Glutamatergic neuron (in vitro differentiated cells): ENCODE measurements at places on chromosomes 12 and 14. TPM values are rescaled to one million over a fixed set of nuclear protein-coding genes. Genes with fewer than 3 reads are reported as not detected.

The CLEC14A gene
- total RNA-seq = 0.96 TPM

- no peak for DNase-seq
These were observed 209.6 kb downstream of the CRADD start for GRCh38 chr12:93886533-93887511.

DNA sequence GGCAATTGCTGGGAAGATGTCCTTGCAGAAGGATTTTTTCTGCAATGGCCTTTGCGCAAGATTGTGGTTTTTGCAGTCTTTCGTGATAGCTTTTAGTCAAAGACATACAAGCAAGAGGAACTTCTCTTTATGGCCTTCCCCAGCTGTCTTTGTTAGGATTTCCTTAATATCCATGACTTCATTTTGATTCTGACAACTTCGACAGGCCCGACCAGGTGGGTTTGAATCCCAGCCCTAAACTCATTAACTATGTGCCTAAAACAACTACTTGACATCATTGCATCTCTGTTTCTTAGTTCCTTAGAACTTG lies 13.3 kb upstream of the VRK1 start:
- no peak for DNase-seq

DNA sequence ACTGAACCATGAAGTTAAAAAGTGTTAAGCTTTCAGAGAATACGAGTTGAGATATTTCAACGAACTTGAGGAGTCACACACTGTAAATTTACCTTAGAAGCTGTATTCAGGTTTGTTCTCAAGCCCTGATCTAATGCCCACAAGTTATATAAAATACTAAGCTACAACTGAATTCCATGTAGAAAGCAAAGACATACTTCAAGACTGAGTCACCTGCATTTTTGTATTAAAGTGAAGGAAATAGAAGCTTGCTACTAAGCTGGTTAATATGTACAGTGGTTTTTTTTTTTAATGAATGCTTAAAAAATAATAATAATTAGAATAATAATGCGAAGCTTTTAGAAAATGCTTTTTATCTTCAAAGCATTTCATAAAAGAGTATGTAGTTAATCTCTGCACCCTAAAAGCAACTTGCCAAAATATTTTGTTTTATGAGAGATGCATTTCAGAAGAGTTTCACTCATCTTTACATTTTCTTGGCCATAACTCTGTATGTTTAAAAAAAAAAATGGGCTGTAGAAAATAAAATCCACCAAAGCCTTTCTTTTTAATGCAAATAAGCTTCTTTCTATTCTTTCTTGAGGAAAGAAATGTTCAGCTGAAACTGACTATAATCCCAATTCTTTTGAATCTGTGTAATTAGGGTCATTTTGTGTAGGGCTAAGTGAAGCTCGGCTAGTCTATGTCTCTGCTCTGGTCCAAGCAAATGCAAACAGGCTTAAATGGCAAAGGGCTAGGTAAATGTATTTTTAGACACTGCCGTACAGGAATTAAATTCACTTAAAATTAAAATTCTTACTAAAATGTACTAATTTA lies 1047.5 kb upstream of the FLRT2 start:
- DNase-seq = no peak

DNA sequence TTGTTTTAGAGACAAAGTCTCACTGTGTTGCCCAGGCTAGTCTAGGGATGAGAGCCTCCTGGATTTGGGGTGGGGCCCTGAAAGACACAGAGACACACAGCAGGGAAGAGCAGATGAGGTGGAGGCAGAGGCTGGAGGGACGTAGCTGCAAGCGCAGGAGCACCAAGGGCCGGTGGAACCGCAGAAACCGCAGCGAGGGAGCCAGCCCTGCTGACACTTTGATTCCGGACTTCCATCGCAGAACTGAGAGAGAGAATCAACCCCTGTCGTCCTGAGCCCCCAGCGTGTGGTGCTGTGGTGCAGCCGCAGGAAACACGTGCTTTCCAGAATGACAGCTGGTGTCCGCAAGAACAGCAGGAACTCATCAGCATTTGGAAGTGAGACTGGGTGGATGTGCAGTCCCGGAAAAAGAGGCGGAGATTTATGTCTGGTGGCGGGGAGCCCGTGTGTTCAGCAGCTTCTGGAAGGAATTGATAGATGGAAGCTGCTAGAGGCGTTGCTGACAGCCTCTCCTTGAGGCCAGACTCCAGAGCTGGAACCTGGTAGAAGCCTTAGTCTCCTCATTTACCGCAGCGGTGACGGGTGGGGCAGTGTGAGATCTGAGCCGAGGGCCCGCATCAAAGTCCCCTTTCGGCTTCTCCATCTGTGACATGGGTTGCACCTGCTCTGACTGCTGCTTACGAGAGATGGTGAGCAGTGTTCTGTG lies 21.9 kb upstream of the KLC1 start:
- DNase-seq = peak; percentile 72

GRCh38 chr12:57550641-57551549 lies 1.1 kb downstream of the KIF5A start:
- no peak for DNase-seq

DNA sequence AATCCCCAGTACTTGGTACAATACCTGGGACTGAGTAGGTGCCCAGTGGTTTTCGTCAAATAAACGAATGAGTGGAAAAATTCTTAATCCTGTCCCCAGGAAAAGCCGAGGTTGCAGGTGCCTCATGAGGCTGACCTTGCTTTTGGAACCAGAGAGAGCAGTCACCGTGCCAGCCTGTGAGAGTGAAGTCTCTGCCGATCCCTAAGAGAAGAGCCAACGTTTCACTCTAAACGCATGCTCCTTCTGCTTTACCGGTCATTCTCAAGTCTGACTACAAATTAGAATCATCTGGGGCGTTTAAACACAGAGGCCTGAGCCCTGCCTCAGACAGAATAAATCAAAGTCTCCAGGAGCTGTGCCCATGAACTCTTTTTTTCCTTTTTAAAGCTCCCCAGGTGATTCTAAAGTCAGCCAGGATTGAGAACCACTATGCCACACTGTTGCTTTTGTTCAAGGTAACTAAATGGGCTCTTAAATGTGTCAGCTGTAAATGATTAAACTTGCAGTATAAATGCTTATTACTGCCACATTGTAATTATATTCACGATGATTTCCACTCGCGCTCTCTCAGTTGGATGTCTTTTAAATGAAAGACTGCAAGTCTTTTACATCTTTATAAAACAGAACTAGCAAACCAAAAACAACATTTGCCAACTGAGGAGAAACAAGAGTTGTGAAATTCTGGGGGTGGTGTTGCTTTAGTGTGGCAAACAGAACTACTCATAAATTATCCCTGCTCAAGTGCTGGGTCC lies 26.9 kb downstream of the TCP11L2 start:
- no peak for DNase-seq

DNA sequence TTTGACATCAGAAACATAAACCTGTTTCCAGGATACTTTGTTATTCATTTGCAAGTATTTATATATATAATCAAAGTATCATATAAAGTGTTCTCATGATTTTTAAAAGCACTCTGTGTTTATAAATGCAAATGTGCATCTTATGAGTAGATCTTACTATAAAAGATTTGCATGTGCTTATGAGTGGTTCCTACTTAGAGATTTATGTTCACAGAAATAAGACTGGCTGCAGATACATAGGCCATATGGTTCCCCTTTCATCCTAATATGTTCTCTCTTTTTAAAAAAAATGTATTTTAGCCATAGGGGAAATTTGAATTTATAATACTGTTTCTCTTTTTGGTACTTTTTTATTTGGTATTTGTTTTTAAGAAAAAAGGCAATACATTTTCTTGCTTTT lies 174.2 kb downstream of the ESR2 start:
- no peak for DNase-seq

The WDR89 gene
- 9.6 TPM for total RNA-seq

The SLC39A2 gene
- total RNA-seq = not detected
